ENCODE measurements at places on chromosomes 16 and 17.

GRCh38 chr16:9791556-9791955 is 390.7 kb downstream of the GRIN2A start:
- no peak for DNase-seq

DNA sequence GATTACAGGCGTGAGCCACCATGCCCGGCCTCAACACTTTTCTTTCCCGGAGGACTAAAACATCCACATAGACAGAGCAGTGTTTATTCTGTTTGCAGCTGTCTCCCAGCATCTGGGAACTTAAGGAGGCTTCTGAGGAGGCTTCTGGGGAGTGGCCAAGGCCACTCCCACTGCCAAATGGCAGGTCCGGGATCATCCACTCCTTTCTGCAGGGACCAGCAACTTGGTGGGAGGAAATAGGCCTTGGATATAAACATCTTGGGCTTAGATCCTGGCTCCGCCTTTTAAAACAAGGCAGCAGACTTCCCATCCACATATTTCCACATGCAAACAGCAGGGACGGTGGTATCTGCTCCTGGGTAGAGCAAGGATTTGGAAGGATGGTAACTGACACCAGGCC is 14.1 kb upstream of the SPATA32 start:
- DNase-seq, result no peak

DNA sequence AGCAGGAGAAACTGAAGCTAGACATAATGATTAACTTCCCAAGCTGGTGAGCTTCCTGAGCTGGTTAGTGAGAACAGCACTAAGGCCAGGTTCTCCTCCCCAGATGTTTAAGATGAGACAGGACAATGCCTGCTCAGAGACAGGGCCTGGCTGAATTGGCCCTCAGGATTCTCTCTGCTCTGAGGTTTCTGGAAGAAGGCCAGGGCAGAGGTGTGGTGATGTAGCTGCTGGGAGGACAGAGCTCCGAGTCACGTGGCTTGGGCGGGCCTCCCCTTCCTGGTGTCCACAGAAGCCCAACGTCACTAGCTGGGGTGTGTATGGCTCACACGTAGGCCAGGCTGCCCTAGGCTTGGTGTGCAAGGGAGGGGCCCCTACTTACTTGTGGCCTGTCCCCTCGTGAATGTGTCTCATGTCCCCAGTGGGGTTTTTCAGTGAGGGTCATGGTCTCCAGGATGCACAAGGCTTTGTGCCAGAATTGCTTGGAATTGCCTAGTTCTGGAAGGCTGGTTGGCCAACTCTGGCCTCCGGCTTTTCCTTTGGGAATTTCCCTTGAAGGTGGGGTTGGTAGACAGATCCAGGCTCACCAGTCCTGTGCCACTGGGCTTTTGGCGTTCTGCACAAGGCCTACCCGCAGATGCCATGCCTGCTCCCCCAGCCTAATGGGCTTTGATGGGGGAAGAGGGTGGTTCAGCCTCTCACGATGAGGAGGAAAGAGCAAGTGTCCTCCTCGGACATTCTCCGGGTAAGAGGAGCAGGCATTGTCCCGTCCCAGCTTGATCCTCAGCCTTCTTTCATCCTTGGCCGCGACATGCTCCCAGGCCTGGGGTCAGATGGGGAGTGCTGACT is 3.4 kb downstream of the NOD2 start:
- DNase-seq, result no peak

DNA sequence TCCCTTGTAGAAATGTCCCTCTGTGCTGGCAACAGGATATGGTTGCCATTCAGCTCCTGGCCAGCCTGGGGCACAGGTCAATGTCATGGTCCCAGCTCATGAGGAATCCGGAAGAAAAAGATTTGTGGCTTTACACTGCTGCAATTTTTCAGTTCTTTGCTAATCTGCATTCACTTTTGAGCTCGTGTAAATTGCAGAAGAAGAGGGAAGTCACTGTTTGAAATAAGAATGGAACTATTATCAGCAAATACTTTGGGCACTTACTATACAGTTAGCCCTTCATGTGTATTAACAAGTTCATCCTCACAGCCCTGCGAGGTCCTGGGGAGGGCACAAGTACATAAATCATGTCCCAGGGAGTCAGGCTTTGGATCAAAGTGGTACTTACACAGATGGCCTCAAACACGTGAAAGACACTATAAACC is 14.2 kb downstream of the SLC47A2 start:
- DNase-seq, result no peak

DNA sequence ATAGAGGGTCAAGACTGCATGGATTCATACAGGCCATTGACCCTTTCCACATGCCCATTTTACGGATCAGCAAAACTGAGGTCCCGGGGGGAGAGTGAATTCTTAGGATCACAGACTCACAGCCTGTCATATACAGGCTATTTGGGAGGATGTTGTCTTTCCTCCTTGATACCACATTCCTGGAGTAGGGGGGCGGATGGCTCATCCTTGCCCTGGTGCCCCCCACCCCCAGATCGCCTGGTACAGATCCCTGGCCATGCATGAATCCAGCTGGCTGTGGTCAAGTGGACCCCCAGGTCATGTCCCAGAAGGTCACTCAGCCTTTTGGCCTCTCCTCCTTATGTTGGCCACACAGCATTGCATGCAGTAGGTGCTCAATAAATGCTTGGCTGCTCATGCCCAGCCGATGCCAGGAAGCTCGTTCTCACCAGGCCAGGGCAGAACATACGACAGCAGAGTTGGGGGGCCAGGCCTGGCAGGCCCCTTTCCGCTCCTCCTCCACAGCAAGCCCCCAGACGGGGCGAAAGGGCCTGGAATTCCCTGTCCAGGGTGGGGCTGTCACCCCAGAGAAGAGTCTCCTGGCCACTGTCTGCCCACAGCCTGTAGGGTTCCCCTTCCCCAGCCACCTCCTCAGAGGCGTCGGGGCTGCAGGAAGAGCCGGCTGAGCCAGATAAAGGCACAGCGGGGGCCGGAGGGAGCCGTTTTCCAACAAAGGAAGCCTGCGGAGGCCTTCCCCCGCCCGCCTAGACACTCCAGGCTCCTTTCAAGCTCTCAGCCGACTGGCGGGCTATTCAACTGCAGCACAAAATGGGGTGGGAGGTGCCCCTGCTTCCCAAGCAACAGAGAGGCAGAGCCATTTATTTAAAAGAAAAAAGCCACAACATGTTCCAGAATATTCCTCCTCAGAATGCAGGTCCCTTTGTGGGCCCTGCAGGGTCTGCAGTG is 215.7 kb upstream of the CIBAR2 start:
- DNase-seq, result no peak

GRCh38 chr17:57750895-57751294 is 5.8 kb upstream of the CCDC182 start:
- no peak for DNase-seq

DNA sequence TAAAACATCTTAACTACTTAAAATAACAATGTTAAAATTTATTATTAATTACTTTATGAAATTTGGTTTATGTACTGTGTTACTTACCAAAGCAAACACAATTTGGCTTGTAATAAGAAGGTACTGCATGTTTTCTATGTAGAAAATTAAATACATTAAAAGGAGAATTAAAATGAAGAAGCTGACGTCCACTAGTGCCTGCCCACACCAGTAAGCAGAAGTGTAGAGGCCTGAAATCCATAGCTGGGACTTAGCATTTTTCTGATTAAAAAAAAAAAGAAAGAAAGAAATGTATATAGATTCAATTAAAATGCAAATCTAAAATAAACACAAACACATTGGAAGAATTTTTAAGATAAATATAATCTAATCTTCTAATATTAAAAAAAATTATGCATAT is 35.8 kb upstream of the ABCA9 start:
- DNase-seq, result no peak

- DNase-seq, result no peak
Observed at GRCh38 chr17:79939755-79940458, 95.8 kb downstream of the TBC1D16 start.

DNA sequence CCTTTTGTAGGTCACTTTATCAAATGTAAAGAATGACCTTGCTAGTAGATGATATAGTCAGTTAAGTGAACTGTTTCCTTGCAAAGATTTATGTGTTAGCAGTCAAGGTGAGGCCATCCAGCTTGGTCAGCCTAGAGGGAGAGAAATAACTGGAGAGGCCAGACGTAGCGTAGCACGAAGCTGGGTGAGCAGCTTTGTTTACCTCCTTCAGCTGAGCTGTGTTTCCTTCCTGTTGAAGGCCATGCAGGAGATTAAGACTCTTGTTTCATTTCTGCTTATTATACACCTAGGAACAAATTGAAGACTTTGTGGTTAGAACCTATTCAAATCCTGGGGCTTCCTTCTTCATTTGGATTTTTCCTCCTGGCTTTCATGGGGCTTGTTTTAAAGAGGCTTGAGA is 267.1 kb downstream of the PHKB start:
- DNase-seq, result no peak

DNA sequence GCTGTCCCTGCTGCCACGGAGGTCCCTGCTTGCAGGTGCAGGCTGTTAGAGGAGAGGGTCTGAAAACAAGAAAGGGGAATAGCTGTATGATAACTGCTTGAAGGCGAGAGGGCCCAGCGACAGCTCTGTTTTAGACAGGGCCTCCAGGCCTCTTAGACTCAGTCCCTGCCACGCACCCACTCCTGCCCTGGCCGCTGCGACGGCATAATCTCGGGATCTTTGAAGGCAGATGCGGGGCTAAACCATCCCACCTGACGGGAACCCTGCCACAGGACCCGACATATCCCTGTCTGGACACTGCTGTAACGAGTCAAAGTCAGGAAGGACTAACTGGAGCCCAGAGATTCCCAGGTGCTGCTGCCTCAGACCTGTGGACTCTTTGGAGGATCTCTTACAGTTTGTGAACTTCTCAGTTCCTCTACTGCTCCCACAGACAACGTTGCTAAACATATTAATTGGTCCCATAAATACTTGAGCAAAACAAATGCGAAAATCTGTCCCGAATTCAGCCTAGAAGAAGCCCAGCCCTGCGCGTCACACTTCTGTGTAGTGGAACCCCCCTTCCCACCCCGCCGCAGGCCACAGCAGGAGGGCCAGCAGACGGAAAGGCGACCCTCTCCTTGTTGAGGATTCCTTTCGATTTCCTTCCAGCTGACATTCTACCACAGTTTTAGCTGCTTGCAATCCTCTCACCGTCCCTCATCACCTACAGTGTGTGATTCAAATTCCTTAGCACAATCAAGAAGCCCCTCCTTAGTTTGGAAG is 998 bp upstream of the TMEM11 start:
- DNase-seq, result no peak

GRCh38 chr16:8519179-8519578 is 71.1 kb downstream of the TMEM114 start:
- no peak for DNase-seq
